ENCODE measurements at places on chromosomes 5 and 9. TPM values are rescaled to one million over a fixed set of nuclear protein-coding genes. Genes with fewer than 3 reads are reported as not detected.

The ANKRD34B gene
- total RNA-seq: not detected

The FGF1 gene
- 0.35 TPM for total RNA-seq

The RNF208 gene
- total RNA-seq: 1.4 TPM

The CDC20B gene
- 0.09 TPM for total RNA-seq

The ERBIN gene
- 25.3 TPM for total RNA-seq

The FGF10 gene
- total RNA-seq: not detected

The GARIN3 gene
- not detected for total RNA-seq

The NHP2 gene
- total RNA-seq: 478 TPM

The GGTA1 gene
- not detected for total RNA-seq

The GRIN3A gene
- total RNA-seq: not detected

The PCDHGB1 gene
- total RNA-seq: 1.9 TPM

The CDH9 gene
- not detected for total RNA-seq

The MSMP gene
- not detected for total RNA-seq

The ENHO gene
- 2.0 TPM for total RNA-seq

Measured in A549 treated with GW870086 at 1 μM for 4 hours (cell line).